ENCODE measurements at places on chromosomes 11 and 22. TPM values are rescaled to one million over a fixed set of nuclear protein-coding genes. Genes with fewer than 3 reads are reported as not detected.
A peak's percentile ranks its signal among the peaks of the same experiment; 100 is the strongest.

DNA sequence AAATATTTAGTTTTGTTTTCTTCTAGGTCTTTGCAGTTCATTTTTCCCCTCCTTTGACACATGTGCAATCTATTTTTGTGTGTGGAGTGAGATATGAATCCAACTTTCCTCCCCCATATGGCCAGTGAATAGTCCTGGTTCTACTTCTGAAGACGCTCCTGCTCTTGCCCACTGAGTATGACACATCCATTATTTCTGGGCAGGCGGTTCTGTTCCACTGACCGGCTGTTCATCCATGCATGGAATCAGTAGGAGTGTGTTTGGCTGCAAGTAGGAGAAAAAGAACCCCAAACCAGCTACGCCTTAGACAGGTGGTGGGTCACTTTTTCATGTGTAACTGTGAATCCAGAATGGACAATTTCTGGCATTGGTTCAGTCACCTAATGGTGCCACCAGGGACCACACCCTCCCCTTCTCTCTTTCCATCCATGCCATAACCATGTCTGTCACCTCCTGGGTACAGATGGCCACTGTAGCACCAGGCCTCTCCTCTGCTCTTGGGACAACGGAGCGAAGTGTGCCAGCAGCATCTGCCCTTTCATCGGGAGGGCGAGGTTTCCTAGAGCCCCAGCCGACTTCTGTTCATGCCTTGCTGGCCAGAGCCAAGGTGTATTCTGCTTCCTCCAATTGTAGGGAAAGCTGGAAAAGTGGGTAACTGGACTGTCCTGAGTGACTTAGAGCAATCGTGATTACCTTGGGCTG is 67.4 kb upstream of the SLC22A12 start:
- ATAC-seq, result no peak

- ATAC-seq, result peak; percentile 55
Measured at GRCh38 chr22:50691521-50691920, 18.9 kb downstream of the SHANK3 start.

DNA sequence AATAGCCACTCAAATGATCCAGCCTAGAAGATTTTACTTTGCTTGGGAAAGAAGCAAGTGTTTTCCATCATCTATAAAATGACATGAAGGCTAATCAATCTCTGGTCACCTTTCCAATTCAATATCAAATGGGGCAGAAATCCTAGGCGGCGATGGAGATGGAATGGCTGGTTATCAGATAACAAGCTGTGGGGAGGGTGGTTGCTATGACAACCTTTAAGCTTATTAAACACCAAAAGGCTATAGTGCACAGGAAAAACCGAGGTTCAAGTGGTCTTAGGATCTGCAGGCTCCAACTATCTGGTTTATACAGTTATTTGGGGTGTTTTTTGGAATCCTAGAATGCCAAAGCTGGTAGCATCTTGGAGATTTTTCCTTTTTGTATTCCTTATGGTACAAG is 13.9 kb upstream of the BSX start:
- no peak for ATAC-seq

- ATAC-seq, result no peak
Measured at GRCh38 chr11:85712953-85713352, 27.0 kb upstream of the CCDC89 start.

GRCh38 chr11:95680169-95680929 is 109.2 kb downstream of the FAM76B start:
- peak; percentile 23 for ATAC-seq

- ATAC-seq, result peak; percentile 66
Measured at GRCh38 chr11:119474682-119475596, 52.0 kb upstream of the THY1 start.

GRCh38 chr11:74092425-74092824 is 78.4 kb downstream of the C2CD3 start:
- ATAC-seq, result no peak

GRCh38 chr11:64455456-64456261 is 96.7 kb downstream of the RPS6KA4 start:
- ATAC-seq, result no peak

Gene MYO7A
- 0.95 TPM for total RNA-seq

GRCh38 chr11:93493252-93493897 is 49.8 kb downstream of the SMCO4 start:
- ATAC-seq, result no peak

Data from activated T-helper 17 cell treated with anti-CD3 and anti-CD28 coated beads, Interleukin-2, amount 50 U/mL, for 72 hours (primary cell).